ENCODE measurements at places on chromosomes 1 and 21.

DNA sequence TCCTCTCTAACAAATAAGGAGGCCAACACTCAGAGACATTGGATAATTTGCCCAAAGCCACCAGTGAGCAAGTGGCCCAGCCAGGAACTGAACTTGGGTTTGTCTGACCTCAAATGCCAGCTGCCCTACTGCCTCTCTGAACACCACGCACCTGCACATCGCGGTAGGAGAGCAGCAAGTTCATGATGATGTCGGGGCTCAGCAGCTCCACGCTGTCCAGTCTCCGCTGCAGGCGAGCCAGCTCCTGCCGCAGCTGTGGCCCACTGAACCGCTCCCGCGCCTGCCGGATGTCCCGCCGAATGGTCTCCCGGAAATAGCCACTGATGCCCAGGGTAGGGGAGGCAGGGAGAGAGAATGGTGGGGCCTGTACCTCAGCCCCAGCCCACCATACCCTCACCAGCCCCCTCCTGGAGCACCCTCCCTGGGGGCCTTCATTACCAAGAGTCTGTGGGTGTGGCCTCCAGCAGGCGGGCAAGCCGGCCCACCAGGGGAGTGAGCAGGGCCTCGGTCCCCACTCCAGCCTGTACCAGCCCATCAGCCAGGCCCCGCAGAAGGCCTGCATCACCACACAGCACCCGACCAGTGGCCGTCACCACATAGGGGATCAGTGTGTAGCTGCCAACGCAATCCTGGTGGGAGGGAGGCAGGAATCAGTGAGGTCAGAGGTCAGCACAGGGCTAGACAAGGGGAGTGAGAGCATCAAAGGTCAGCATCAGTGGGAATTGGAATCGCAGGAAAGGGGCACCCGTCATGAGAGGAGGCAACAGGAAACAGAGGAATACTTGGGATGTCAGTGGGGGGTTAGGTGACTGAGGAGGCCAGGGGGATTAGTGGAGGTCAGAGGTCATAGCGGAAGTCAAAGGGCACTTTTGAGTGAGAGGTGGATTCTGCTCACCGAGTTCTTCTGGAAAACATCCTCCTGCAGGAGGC lies 2.7 kb downstream of the MAP3K6 start:
- no peak for DNase-seq

- no peak for DNase-seq
These were observed 13.0 kb downstream of the CAPN8 start for GRCh38 chr1:223652436-223652941.

DNA sequence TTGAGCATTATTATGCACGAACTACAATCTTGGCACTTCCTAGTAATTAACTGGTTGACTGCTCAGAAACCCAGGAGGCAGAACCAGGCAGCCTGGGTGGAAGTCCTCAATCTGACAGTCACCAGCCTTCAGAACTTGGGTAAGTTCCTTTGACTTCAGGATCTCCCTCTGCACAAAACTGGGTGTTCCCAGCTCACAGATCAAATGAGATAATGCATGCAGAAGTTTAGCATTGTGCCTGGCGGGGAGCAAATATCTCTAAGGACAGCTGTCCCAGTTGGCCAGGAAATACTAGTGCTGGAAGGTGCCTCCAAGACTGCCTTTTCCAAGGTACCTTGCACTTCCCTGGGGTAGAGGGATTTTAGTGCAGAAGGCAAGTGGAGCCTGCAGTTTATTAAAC lies 294.8 kb downstream of the PCP4 start:
- DNase-seq = no peak

GRCh38 chr1:39675220-39675619 lies 3.3 kb upstream of the NT5C1A start:
- DNase-seq = no peak

DNA sequence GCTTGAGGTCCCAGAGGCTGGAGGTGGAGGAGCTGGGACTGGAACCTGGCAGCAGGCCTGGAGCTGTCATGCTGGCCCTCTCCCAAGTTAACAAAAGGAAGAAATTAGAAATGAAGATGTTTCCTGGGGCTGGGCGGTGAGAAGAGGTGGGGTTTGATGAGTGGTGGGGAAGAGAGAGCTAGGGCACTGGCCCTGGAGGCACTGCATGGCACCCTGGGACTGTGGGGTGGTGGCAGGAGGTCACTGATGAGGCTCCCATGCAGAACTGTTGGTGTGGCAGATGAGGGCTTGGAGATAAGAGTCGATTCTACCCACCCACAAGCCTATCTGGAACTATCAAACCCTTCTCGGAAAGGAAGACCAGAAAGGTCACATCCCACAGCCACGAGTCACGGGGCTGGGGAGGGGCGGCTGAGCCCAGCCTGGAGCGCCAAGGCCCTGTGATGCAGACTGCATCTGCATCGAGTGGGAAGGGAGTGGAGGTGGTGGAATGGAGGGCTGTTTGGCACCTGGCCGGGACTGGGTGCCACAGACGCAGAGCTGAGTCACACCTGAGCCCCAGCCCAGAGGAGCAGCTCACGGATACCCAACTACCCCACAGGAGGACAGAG lies 29.4 kb downstream of the MRPL37 start:
- no peak for DNase-seq

GRCh38 chr1:71413441-71414175 lies 332.8 kb upstream of the ZRANB2 start:
- no peak for DNase-seq

DNA sequence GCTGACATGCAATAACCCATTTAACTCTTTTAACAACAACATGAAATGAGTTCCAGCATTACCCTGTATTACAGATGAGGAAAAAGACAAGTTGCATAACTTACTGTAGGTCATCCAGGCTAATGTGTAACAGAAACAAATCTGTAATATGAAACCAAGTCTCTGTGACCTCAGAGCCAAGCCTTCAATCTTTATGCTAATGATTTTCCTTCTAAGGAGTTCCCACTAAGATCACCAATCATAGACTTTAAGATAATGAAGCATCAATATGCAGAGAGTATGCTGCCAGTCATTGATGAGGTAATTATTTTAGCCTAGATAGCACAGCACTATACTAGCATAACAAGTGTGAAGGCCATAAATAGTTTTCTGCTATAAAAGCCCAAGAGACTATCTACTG lies 35.6 kb upstream of the RNPC3 start:
- DNase-seq = no peak
